ENCODE measurements at places on chromosomes 3 and 15.

DNA sequence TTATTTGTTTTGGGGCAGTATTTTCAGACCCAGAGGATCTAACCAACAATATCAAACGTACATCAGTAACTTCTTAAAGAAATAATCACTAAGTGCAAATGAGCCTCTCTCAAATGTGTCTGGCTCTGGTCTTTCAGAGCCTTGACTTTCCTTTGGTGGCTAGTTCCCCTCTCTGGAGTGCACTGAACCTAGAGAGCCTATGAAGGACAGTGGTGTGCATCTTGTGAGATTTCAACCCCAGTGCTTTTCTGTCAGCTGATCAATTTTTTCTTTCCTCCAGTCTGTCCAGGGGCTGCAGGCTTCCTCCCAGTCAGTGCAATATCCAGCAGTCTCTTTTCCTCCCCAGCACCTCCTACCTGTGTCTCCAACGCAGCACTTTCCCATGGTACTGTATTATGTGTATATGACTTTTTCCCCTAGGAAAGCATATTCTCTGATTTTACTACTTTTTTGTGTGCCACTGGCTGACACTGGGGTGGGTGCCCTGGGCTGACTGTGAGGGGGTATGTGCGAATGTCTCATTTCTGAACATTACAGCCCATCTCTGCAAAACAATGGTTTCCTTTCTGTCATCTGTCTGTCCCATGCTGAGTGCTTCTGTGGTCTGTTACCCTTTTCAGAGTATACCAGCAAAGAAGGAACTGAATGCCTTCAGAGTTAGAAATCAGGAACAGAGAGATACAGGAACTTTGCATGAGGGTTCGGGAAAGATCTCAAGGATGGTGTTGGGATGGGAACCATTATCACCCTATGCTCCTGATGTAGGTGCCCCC, 98.8 kb downstream of the ARPP21 start:
- no peak for DNase-seq

- no peak for DNase-seq
These were observed 10.8 kb upstream of the NR1D2 start for GRCh38 chr3:23934253-23934652.

GRCh38 chr3:152760591-152760990, 74.3 kb upstream of the P2RY1 start:
- DNase-seq = no peak

GRCh38 chr15:56165234-56165633, 78.4 kb downstream of the RFX7 start:
- no peak for DNase-seq

GRCh38 chr15:70062321-70062956, 35.3 kb downstream of the TLE3 start:
- DNase-seq = no peak

- no peak for DNase-seq
These were observed 29.6 kb downstream of the TLNRD1 start for GRCh38 chr15:81030301-81030750.

GRCh38 chr15:61153291-61153690, 75.8 kb downstream of the RORA start:
- no peak for DNase-seq

DNA sequence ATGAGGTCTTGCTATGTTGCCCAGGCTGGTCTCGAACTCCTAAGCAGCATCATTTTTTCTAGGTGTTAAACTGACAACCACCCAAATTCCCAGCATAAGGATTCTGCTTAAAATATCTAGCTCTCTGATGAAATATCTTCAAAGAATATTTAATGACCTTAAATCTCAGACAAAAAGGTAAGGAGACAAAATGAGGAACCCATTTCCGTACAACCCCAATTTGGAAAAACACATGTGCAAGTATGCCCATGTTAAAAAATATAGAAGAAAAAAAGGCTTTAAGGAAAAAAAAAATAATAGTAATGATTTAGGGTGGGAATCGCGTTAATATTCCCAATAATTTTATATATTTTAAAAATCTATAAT, 1.4 kb upstream of the SACM1L start:
- DNase-seq = no peak

- peak; percentile 68 for DNase-seq
These were observed 7.5 kb upstream of the IGSF10 start for GRCh38 chr3:151468284-151468917.

DNA sequence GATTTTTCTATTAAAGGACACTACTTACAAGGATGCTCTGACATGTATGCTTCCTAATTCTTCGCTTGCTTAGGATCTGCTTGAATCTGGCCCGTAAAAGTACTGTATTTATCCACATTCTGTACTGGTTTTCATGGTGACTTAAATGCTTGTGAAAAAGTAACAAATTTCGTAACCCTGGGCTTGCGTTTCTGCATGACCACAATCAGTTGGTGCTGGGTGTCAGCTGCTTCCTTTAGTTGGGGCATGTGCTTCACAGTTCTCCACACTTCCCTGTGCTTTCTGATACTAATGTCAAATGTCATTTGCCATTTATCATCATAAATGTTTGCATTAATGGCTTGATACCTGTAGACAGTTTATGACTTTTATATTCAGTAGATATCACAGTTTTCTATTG, 218.4 kb upstream of the MLF1 start:
- DNase-seq = no peak

- DNase-seq = no peak
These were observed 38.8 kb upstream of the SPTBN5 start for GRCh38 chr15:41932511-41933289.

DNA sequence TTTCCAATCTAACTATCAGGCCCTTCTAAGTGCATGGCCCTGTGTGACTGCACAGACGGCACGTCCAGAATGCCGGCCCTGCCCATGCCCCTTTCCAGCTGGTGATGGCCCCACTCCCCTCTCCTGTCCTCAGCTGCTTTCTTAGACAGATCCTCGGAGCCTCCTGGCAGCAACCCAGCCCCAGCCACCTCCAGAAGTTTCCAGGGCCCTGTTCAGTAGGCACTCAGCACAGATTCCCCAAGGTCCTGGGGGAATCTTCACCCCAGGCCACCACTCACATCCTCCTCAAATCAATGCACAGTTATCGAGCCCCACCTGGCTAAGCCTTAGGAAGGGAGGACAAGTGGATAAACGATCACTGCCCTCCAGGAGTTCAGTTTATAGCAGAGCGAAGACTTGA, 1.4 kb upstream of the CRABP1 start:
- no peak for DNase-seq

DNA sequence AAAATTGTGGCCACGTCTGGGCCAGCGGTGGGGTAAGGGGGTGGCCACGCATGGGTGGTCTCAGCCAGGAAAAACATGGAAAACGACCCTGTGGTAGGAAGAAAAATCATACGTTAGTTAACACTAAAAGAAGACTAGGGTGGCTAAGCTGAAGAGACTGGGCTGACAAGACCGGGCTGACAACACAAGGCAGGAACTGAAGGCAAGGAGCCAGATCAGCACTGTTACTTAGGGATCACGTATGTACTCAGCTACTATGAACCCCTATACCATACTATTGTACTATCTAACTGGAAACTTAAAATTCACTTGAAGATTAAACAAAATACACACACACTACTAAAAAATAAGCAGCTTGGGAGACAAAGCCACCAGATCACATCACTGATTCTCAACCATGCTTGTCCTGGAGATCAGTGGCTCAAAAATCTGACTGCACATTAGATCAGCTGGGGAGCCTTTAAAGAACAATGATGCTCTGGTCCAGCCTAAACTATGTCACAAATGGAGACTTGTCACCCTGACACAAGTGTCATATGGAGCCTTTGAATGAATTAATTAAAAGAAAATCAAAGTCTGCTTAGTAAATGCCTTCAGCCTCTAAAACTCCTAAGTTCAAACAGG, 442.2 kb downstream of the SHQ1 start:
- no peak for DNase-seq

DNA sequence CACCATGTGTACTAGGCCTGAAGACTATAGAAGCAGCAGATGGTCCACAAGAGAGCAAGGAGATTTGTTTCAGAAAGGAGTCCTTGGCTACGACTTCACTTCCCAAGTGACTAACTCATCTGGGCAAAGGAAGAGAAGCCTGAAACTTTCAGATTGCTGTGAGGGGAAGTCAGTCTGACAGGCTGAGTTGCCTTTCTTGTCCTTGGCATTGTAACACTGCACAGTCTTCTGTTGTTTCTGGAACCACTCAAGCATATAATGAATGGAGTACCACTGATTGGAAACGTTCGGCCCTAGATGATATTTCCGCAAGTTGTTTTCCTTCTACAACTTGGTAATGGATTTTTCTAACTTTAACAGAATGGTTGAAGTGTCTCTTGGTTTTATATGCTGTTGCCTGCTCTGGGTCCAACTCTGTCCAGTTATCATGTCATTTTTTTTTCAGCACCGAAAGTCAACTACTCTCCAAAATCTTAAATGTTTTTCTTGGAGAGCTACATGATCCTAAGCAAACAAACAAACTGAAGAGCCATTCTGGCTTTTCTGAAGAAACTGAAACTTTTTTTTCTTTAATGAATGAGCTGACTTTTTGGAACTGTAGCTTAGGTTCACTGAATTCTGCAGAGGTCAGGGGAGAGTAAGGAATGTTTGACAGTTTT, 685.7 kb downstream of the MECOM start:
- no peak for DNase-seq

DNA sequence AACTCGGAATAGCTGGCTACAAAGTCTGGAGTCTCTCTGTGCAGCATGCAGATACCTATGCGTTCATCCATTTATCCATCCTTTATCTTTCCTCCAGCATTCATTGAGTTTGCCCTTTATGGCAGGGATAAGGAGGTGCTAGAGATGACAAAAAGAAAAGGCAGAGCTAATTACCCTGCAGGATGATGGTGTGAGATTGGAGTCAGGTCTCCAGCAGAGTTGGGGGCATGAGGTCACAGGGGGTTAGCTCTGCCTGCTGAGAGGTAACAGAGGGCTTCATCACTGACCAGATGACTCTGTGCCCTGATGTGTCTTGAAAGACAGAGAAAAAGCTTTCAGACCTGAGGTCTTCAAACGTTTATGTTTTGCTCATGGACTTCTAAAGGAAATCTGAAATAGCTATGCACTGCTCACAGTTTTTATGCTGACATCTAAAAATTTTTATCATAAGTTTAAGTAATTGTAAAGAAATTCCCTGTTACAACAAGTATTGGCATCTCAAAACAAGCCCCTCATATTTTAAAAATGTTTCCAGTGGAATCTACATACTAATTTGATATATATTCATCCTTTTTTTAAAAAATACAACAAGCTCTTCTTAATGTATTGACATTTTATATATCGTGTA, 132.3 kb upstream of the ANKRD28 start:
- DNase-seq = no peak

DNA sequence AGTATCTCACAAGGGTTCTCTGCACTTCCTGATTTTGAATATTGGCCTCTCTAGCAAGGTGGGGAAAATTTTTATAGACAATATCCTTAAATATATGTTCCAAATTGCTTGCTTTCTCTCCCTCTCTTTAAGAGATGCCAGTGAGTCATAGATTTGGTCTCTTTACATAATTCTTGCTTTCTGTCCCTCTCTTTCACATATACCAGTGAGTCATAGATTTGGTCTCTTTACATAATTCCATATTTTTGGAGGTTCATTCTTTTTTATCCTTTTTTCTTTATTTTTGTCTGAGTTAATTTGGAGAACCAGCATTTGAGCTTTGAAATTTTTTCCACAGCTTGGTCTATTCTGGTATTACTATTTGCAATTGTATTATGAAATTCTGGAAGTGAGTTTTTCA, 77.7 kb upstream of the NUDT16 start:
- no peak for DNase-seq

DNA sequence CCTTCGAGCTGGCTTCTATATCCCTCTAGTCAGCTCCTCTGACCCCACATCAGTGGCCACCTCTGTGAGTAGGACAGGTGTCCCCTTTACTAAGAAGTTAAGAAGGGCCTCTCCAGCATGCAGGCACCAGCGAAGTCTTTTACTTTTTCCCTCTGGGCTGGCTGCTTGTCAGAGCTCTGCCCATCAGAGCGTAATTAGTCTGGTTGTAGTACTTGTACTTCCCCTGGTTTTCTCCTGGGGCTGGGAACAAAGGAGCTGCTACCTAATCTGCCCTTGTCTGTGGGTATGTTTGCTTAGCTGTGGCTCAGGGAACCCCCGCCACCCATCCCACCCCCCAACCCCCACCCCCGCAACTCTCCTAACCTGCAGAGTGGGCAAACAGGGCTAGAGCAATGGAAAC, 27.4 kb upstream of the ALPK3 start:
- no peak for DNase-seq

- DNase-seq = peak; percentile 99
These were observed 96.1 kb upstream of the CHD2 start for GRCh38 chr15:92803852-92804609.

- DNase-seq = no peak
These were observed 30.1 kb upstream of the IP6K2 start for GRCh38 chr3:48747015-48747615.

DNA sequence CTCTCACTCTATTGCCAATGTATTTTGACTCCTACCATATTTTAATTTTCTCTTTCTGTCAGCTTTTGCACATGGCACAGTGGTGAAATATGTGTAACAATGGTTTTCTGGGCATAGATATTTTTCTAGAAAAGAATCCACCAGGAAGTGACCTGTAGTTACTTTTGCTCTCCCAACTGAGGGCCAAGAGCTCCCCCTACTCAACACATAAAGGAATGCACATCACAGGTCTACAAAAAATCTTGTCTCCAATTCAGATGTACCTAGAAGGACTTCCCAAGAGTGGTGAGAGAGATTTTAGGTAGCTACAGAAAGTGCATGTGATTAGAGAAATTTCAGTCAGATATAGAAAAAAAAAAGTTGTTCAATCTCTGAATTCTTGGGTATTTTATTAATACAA, 15.6 kb downstream of the CPA3 start:
- DNase-seq = peak; percentile 1

- DNase-seq = no peak
These were observed 35.9 kb downstream of the ADCY5 start for GRCh38 chr3:123412811-123413604.

DNA sequence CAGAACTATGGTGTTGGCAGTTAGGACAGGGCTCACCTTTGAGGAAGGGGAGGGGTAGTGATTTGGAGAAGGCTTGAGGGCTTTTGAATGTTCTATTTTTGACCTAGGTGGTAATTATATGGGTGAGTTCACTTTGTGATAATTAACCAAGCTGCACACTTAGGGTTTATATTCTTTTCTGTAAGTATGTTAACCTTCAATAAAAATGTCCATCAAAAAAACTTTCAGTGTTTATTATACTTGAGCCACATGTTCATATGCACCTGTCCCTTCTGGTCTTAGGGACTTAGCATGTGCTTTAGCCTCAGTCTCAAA, 28.4 kb downstream of the PDE8A start:
- no peak for DNase-seq

- no peak for DNase-seq
These were observed 143.2 kb upstream of the HACD2 start for GRCh38 chr3:123728014-123728413.

DNA sequence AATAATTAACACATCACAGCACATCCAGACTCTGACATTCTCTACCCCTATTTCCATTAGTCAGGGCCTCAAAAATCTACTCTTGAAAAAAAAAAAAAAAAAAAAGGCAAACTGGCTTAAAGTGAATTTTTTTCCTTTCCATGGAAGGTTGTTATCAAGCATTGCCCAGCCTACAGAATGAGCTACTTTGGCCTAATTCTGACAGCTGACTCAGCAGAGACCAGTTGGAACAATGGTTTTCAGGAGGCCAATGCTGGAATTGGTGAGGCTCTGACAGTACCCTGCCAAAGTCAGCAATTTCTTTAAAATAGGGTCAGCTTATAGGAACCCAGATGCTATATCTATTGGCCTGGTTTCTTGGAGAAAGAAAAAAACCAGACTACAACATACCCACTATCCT, 454.7 kb downstream of the MAGI1 start:
- DNase-seq = no peak

GRCh38 chr3:139127101-139127500, 82.4 kb upstream of the PRR23C start:
- no peak for DNase-seq

Measured in NCI-H460 (cell line).